Activated B cell treated with CpG ODN at 0.5 μM for 24 hours (primary cell): ENCODE measurements at places on chromosomes 1 and 21.

DNA sequence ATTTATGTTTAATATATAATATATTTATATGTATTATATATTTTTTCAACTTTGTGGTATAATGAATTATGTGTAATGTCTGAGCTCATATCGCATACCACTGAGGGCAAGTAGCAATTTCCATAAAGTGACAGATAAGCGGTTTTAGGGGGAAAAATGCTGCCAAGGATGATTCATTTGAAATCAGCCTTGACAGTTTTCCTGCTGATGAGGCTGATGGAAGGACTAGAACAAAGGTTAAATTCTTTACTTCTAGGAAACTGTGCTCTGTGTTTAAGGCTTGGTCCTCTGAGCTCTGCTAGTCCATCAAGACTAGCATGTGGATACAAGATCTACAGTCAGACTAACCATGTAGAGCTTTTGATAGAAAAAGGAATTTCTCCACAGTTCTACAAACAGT lies 19.3 kb upstream of the DDAH1 start:
- DNase-seq = no peak

- DNase-seq = no peak
Measured at GRCh38 chr1:7398982-7399381, 372.1 kb upstream of the VAMP3 start.

DNA sequence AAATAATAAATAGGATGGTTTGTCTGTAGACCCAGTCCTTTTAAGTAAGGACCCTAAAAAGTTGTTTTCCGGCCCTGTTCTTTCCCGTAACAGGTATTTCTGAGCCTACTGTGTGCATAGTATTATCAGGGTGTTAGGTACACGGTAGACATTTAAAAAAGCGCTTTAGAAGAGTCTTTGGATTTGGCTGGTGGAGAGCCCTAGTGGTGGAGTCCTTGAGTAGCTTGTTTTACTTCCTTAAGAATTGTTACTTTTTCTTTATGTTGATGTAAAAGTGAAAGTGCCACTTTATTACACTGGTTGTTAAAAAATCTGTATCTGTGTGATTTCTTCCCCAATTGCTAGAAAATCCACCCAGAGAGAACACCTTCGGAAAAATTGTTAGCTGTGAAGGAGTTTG lies 36.8 kb downstream of the SMYD2 start:
- no peak for DNase-seq

GRCh38 chr1:6034750-6035096 lies 11.0 kb upstream of the KCNAB2 start:
- DNase-seq = no peak

DNA sequence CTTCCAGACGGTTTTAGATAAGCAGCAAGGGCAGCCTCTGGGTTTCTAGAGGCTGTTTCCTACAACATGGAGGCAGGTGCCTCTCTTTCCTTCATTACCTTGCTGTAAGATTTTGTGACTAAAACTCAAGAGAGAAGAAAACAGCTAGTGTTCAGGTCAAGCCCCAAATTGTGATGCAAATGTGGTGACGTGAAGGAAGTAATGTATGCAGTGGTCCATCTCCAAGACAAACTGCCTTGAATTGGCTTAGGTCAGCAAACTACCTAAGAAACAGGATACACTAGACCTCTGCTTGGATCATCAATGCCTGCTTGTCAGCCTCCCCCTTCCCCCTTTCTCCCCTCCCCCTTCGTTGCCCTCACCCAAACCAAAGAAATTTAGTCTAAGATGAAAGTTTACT lies 28.9 kb upstream of the RIPK4 start:
- no peak for DNase-seq

- DNase-seq = no peak
Measured at GRCh38 chr1:222697203-222697602, 15.1 kb downstream of the AIDA start.

GRCh38 chr1:75838079-75838478 lies 41.4 kb downstream of the MSH4 start:
- no peak for DNase-seq

DNA sequence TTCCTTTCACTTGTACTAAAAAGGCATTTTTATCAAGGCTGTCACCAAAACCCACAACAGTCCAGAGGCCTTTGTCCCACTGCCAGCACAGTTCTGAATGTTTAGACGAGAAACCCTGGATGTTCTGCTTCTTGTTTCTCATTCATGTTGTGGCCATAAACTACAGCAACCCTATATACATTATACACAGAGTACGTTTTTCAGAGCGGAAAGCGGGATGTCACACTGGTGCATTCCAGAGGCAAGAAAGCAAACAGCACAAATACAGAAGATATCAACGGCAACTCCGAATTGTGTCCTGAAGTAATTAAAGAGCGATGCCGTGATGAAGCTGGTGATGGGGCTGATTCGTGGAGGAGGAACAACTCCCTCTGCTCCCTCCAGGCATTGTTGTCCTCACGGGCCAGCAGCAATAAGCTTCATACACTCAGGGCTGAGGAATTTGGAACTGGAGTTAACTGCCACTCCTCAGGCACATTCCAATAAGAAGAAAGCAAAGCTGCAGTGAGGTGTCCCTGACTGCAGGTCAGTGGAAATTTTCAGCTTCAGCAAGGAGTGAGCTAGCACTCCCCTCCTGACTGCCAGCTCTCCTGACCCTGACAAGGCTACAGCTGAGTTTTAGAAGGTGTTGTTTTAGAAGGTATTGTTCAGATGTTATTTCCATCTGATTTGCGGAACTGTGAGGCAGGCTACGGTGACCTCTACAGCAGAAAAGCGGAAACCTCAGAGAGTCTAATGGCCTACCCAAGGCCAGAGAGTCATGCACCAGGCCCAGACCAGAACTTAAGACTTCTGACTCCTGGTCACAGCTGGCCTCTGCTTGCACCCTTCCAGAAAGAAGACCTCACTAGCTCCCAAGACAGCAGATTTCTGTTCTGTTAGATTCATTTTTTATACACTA lies 149.0 kb downstream of the TGFBR3 start:
- DNase-seq = no peak

GRCh38 chr1:183693521-183693920 lies 40.4 kb upstream of the APOBEC4 start:
- DNase-seq = no peak

- DNase-seq = no peak
Measured at GRCh38 chr1:212341090-212341489, 55.9 kb downstream of the PPP2R5A start.

- no peak for DNase-seq
Measured at GRCh38 chr1:40757084-40757483, 26.5 kb upstream of the KCNQ4 start.

DNA sequence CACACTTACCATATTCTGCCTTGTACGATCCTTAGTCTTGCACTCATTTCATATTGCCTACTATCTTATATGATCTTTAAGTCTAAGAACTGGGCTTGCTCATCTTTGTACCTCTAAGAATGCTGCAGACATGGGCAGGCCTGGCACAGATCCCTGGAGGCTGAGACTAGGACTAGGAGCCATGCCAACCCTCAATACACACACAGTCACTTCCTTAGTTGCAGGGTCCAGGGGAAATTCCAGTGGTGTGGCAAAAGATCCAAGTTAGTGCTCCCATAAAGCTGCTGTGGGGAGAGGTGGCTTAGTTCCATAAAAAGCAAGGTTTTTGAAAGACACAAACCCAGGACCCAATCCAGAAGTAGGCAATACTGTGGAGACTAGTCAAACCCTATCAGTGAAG lies 59.9 kb downstream of the CYYR1 start:
- no peak for DNase-seq

GRCh38 chr1:228349701-228350171 lies 56.9 kb downstream of the TRIM11 start:
- DNase-seq = no peak

DNA sequence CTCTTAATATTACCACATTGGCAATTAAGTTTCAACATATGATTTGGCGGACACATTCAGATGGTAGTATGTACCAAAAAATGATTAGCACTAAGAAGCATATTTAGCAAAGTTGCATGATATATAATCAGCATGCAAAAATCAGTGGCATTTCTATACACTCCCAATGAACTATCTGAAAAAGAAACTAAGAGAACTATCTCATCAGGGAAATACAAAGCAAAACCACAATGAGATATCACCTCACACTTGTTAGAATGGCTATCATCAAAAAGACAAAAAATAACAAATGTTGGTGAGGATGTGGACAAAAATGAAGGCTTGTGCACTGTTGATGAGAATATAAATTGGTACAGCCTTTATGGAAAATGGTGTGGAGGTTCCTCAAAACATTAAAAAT lies 31.4 kb upstream of the DENND1B start:
- DNase-seq = no peak

GRCh38 chr1:17272646-17273045 lies 23.7 kb downstream of the PADI3 start:
- DNase-seq = no peak

GRCh38 chr1:53657891-53658396 lies 81.0 kb downstream of the GLIS1 start:
- DNase-seq = no peak

DNA sequence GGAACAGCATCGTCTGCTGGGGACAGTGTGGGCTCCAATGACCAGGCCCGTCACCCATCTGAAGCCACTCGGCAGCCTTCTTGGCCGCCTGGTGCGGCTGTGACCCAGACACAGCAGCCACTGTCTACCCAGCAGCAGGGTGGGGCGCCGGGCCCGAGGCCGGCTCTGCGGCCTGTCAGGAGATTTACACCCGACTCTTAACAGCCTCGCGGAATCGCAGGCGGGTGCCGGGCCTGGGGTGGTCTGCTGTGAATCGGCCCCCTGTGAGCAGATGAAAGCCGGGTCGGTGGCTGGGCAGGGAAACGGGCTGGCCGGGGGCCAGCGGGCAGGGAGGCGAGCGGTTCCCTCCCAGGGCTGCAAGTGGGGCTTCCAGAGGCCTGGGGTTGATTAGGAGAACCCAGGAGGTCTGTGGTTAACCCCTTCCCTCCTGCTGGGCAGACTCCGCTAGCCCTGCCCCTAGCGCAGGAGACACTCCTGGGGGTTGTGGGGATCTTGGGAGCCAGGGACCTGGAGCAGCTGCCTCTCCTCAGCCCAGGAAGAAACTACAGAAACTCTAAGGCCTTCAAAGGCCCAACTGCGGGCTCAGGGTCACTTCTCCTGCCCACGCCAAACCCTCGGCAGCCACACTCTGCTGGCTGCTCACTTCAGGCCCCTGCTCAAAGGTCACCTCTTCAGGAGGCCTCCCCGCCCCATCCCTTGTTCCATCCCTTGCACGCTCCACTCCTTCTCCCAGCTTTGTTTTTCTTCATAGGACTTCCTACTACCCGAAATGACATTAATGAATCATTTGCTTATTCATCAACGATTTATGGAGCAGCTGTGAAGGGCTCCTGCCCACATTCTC lies 15.6 kb downstream of the RUNX3 start:
- DNase-seq = no peak
